AG08395 (cell line): ENCODE measurements at places on chromosomes 6 and 20.

DNA sequence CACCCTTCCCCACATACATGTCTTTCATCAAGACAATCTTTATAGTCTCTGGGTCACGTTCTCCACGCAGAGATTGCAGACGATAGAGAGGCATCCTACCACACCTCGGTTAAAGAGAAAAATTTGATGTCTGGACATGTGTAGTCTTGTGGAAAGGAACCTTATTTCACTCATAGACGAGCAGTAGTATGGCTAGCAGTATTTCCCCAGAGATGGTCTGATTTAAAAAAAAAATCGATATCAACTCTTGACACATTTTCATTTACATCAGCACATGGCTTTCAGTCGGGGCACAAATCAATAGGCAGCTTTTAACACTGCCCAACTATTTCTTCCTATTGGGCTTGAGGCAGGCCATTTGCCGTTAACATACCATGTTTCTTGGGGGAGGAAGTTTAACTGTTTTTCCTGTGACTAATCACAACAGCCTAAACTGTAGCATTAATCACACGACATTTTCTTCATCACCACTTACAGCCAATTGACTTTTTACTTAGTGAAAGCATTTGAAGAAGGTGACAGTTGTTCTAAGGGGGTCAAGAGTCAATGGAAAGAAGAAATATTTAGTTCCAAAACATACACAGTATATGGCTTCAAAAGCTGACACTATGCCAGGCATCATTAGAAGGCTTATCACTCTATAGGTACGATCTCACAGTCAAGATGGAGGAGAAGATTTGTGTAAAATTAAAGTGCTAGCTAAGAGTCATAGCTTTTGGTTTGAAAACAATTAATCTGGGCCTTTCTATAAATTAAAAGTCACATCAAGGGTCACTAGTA lies 129.5 kb upstream of the HDAC2 start:
- peak; percentile 43 for DNase-seq

GRCh38 chr6:30816791-30817739 lies 67.3 kb upstream of the DDR1 start:
- no peak for DNase-seq

GRCh38 chr6:4172368-4172767 lies 37.0 kb upstream of the ECI2 start:
- DNase-seq = no peak

DNA sequence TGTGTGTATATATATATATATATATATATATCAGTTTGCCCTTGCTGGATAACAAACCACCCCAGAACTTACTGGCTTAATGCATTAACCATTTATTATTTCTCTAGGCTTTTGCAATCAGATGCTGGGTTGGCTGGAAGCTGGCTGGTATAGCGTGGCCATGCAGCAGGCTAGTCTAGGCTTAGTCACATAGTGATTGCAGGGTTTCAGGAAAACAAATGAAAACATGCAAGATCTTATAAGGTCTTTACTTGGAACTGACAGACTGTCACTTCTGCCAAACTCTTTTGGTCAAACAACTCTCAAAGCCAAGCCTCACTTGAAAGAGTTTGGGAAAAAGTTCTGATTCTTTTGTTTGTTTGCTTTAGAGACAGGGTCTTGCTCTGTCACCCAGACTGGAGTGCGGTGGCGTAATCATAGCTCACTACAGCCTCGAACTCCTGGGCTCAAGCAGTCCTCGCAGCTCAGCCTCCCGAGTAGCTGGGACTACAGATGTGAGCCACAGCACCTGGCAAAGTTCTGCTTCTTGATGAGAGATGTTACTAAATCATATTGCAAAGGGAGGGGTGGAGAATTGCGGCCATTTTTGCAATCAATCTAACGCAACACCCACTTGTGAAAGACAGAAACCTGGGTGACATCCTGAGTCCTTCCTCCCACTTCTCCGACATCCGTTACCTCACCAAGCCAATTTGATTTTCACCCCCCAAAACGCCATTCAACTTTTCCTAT lies 74.6 kb upstream of the RNF24 start:
- DNase-seq = no peak

DNA sequence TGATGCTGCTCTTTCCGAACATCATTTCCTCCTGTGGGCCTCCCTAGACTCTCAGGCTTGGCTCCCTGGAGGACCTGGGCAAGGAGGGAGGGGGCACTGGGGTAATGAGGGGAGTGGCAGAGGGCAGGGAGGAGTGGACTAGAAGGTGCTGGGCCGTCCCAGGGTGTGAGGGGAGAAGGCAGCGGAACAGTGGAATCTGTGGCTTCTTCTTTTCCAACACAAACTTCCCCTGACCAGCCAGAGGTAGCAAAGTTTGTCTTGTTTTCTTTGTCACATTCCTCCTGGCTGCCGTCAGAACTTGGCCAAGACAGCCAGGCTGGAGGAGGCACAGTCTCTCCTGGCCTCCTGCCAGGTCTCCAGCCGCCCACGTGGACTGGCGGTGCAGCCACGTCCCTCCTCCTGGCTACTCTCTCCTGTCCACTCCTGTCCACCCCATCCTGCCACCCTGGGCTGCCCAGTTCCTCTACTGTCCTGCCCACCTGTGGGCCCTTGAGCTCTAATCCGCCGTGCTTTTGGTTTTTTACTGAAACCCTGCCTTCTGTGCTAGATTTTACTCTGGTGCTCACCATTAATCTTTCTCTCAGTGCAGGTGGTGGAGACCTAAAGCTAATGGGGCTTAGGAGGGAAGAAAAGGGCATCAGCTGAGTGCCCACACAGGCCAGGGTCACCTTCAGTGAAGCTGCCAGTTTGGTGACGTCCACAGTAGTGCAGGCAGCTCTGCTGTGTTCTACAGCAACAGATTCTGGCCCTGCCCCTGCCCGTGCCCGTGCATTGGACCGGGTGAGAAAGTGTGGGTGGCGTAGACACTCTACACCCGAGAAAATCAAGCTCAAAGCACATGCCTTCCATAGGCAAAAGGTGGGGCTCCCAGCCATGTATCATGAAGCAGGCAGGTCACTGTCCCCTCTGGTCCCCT lies 2.8 kb upstream of the CDSN start:
- DNase-seq = peak; percentile 78

DNA sequence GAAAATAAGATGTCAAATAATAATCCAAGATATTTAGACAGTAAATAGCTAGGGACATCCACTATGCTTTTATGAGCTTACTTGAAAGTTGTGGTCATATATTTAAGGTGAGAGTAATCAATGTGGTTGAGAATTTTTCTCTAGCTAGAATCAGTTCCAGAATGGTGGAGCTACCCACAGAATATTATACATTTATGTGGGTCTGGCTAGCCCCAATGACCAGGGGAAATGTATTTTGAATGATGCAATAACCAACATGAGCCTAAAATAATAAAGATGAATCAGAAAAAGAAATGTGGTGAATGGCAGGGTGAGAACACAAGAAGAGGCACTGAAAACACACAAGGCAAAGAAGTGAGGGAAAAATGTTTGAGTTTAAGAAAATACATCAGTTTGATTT lies 325.7 kb downstream of the TBC1D32 start:
- no peak for DNase-seq

DNA sequence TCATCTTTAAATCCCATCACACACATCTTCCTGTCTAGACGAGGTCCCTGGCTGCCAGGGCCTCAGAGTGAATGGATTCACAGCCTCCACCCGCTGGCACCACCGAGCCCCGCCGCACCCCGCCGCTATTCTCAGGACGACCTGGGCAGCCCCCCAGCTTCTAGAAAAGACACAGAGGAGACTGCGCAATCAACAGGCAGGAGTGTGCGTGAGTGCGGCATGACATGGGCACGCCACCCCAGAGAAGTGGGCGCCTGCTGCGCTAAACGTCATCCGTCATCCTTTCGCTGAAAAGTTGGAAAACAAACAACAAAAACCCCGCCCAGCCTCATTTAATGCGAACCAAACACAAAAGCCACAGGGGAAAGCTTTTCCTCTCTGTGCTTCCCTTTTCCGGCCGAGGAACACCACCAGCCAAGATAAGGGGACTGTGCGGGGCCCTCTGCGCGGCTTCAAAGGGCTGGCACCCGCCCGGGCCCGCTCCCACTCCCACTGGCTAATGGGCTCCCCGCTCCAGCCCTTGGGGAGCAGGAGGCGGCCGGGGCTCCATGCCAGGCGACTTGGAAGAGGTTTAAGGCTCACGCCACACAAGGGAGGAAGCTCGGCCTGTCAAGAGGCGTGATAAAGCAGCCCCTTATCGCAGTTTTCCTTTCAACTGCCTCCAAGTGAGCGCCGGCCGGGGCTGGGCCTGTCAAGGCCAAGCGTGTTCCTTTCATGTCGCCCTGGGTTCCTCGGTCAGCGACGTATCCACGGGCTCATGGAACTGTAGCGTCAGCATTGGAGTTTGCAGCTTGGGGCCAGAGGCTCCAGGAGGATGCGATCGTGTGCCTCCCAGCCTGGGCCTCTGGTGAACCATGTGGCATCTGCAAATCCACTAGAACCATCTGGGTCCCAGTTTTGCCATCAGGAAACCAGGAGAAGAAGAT lies 50.1 kb downstream of the NFATC2 start:
- DNase-seq = peak; percentile 60

- no peak for DNase-seq
Observed at GRCh38 chr6:30411515-30412207, 66.7 kb downstream of the RPP21 start.

GRCh38 chr6:158373214-158373613 lies 60.9 kb downstream of the TULP4 start:
- DNase-seq = no peak

DNA sequence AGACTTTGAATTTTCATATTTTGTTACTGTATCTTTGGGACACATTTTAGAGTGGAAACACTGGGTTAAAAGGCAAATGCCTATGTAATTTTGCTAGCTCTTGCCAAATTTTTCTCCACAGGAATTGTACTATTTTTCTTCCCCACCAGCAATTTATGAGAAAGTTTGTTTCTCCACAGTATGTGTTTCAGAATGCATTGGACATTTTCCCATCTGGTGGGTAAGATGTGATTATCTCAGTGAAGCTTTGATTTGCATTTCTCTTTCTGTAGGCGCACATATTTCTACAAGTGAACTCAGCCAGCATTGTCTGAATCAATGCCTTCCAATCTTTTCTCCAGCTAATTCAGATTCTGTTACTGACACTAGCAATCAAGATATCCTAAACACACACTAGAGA lies 157.8 kb downstream of the RCAN2 start:
- no peak for DNase-seq

- no peak for DNase-seq
Observed at GRCh38 chr20:63177134-63177784, 38.7 kb downstream of the YTHDF1 start.

DNA sequence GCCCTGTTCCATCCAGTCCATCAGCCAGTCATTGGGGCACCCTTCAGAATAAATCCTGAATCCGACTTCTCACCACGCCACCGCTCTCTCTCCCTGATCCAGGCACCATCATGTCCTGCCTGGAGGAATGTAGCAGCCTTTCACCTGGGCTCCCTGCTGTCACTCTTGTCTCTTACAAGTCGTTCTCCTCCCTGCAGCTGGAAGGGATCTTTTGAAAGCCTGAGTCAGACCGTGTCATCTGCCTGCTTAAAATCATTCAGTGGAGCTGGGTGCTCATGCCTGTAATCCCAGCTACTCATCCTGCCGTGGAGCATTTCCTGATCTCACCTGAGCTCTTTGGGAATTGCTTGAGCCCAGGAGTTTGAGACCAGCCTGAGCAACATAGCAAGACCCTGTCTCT lies 19.2 kb upstream of the KCNG1 start:
- DNase-seq = no peak

- DNase-seq = no peak
Observed at GRCh38 chr6:148146717-148147462, 195.7 kb upstream of the SASH1 start.

DNA sequence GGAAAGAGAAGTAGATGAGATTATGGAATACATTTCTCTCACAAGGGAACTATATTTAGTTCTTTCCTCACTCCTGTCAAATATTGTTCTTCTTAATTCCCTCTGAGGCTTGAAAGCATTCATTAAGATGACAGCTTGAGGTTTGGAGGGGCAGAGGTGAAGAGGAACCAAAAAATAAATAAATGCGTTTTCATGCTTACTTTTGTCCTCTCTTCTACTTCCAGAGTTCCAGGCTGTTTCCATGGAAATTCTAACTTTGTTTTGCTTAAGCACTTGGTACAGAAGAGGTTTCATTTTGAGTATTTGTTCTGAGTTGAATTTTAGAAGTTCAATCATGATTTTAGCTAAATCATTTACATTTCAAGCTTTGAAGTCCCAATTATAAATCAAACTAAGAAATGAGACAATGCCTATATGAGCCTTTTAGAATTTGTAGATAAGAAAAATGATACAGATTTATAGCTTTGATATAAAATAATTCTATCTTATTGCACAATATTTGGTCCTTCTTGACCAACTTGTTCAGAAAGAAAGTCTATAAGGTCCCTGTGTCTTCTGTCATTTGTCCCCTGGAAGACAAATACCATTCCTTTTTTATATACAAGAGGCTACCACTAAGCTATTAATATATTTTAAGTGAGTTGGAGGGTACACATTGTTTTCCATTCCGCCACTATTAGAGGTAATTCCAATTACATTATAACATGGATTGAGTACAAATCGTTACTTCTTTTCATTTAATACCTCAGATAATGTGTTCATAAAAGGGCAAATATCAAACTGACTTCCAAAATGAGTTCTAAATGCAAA lies 16.3 kb downstream of the RBM24 start:
- no peak for DNase-seq

DNA sequence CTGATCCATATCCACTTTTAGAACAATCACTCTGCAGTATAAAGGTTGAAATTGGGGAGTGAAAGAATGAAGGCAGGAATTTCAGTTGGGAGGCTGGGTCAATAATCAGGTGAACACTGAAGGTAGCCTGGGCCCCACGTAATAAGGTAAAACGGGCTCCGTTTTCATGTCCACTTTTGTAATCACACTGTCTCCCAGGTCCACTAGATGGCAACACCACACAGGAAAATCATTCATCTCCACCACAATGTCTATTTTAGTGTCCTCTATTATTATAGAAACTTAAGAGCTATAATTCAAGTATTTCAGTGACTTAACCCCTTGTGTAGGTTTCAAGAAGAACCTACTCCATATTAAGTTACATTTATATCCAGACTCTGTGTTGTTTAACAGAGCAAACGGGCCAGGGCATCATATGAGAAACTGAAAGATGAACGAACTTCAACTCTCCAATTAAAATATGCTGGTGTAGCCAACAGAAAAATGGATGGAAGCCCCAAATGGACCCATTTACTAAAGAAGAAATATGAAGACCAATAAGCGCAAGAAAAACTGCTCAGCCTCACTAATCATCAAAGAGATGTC lies 45.9 kb upstream of the MC3R start:
- no peak for DNase-seq

GRCh38 chr20:14114065-14114704 lies 118.9 kb downstream of the MACROD2 start:
- DNase-seq = no peak

GRCh38 chr6:46270336-46270735 lies 99.6 kb upstream of the ENPP5 start:
- no peak for DNase-seq

DNA sequence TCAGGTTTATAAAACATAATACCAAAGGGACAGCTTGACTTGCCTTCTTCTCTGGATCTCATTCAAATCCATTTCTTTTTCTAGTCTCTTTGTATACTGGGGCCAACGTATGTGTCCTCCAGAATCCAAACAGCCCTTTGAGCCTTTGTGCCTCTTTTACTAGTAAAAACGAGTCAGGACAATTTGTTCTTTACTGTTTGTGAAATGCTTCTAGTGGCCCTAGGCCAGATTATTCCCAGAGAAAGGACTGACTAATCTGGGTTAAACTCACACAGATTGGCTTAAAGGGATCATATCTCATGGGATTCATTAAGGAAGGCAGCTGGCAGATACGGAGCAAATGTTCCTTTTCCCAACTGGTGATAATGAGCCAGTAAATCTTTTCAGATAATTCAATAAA lies 32.1 kb upstream of the MANEA start:
- DNase-seq = no peak
